H7 (cell line): ENCODE measurements at places on chromosomes 3 and 15.

- no peak for DNase-seq
Observed at GRCh38 chr3:171307046-171307585, 153.1 kb downstream of the TNIK start.

DNA sequence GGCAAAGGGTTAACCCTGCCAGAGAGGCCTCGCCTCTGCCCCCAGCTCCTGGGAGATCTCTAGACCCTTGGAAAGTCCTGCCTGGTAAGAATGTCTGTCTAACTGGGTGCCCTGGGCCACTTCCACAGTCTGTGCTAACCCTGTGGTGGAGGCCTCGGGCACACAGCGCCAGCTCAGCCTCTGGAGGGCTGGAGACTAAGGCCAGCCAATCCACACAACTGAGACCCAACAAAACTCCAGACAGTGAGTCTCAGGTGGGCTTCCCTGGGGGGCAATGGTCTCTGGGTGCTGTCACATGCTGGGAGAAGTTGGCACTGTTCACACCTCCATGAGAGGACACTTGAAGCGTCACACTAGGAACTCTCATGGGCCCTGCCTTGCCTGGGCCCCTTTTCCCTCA lies 19.5 kb downstream of the ZXDC start:
- no peak for DNase-seq

- DNase-seq: peak; percentile 80
Observed at GRCh38 chr3:129593595-129594339, 12.7 kb downstream of the PLXND1 start.

- DNase-seq: no peak
Observed at GRCh38 chr3:164479406-164479805, 598.9 kb downstream of the SI start.

DNA sequence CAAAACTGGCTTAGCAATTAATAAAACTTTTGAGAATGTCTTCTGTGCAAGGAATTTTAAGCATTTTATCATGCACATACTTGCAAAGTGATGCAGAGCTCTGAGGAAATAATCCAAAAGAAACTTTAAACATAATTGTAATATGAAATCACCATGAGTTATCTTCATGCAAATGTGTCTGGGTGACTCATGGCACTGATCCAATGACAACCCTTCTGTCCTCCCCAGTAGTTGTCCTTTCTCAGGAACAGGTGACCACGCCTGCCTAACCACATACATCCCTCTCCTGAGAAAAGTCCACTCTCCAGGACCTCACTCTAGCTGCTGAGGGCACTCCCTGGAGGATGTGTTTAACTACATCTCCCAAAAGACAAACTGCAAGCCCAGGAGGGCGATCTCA lies 530.6 kb upstream of the IL12A start:
- peak; percentile 5 for DNase-seq

GRCh38 chr3:182795389-182795782 lies 2.1 kb downstream of the ATP11B start:
- no peak for DNase-seq

DNA sequence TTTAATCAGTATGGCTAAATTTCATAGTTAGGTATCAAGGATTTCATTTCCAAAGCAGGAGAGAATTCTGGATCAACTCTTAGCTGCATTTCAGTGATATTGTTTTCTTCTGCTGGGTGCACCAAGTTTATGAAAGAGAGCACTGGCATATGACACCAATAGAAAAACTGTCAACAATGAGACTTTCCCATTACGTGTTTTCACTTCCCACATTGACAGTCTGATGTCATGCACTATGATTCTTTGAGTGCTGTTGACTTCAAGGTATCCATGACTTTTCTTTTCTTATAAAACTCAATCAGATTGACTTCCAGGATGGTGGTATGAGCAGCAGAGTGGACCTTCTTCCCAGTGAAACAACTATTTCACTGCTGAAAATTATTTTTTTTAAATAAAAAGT lies 476.1 kb downstream of the EDEM1 start:
- no peak for DNase-seq

DNA sequence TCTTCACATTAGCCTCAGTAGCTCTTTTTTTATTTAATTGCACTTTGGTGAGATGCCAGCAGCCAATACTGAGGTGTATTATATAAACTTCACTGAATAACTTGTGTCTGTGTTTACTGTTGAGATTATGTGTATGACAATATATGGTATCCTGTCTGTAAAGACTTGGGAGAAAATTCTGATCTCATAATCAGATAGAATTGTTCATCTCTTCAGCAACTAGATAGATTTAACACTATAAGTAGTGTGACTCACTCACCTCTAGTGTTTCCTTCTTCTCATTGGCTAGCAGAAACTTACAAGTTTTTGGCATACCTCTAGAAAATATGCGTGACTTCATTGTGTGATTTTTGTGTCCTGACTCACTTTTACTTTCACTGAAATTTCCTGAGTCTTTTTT lies 67.6 kb upstream of the TGFBR2 start:
- DNase-seq: no peak

- no peak for DNase-seq
Observed at GRCh38 chr15:58980351-58980939, 7.0 kb upstream of the RNF111 start.

- no peak for DNase-seq
Observed at GRCh38 chr3:179113903-179114302, 34.3 kb upstream of the PIK3CA start.

- DNase-seq: no peak
Observed at GRCh38 chr3:169041677-169042171, 621.8 kb downstream of the MECOM start.

DNA sequence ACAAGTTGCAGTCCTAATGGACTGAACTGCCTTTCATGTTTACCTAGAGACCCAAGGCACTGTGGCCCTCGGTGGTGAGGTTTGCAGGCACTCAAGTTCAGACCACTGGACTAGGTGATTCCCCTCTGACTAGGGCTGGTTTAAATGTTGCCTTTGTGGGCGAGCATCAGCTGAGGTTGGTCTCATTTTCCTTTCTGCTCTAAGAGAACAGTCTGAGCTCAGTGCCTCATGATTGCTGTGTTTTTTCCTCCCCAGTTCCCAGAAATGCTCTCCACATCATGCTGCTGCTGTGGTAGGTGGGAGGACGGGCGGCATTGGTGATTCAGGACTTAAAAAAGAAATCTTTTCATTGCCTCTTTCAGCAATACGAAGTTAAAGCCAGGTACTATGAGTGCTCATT lies 237.2 kb downstream of the MBNL1 start:
- DNase-seq: no peak

GRCh38 chr15:39854161-39854560 lies 65.9 kb downstream of the GPR176 start:
- DNase-seq: no peak

GRCh38 chr15:71698030-71698429 lies 112.3 kb upstream of the NR2E3 start:
- no peak for DNase-seq

DNA sequence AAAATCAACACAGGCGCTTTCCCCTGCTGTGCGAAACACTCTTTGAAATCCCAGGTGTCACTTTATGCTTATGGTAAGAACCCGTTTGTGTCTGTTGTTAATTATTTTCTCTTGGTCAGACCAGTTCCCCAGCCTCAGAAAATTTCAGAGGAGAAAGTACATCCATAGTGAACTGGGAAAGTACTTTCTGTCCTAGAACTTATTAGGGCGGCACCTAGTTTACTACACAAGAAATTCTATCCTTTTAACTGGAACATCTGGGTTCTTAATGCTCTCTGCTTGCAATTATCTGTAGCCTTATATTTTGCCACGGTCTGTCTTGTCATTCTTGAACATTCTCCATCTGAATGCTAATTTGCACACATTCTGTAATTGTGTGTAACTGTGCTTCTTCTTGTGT lies 215.0 kb downstream of the PTPRG start:
- no peak for DNase-seq

- no peak for DNase-seq
Observed at GRCh38 chr15:67641453-67641852, 99.0 kb downstream of the MAP2K5 start.

DNA sequence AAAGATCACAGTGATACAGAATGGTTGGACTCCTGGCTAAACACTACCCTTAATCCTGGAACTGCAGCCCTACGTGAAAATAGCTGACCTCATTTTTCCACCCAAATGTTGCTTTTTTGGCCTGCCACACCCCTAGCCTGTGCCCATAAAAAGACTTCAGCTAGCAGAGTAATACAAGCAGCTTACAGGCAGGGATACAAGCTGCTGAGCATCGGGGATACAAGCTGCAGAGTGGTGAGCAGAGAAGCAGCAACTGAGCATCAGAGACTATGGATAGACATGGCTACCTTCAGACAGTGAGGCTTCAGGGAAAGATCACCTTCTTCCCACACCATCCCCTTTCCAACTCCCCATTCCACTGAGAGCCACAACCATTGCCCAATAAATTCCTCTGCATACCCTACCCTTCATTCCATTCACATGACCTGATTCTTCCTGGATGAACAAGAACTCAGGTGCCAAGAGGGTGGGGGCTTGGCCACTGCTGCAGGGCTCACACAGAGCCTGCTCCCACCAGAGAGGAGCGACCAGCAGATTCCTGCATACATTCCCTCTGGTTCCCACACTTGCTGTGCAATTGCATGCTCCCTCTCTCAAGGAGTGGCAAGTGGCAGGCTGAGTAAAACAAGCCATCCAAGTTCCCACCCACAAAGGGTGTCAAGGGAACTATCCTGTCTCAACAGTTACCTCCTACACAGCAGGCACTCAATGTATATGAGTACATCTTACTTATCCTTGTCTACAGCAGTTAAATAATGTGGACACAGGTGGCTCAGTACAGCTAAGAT lies 217.5 kb downstream of the ALCAM start:
- no peak for DNase-seq

GRCh38 chr3:18344306-18345014 lies 80.7 kb downstream of the SATB1 start:
- DNase-seq: peak; percentile 24

DNA sequence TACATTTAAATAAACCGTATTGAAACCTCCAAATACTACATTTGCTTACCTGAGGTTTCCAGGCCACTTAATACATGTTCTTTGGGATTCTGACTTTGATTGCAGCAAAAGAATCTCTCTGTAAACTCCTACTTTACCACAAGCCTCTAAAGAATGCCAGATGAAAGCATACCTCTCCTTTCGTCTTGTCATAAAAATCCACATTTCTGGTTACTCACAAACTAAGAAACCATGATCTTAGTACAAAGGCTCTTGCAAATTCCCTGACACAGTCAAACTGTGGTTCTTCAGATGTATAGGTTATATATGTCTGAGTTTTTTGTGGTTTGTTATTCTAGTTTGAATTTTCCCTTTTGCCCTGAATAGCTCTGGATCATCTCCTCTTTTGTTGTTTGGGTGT lies 188.4 kb downstream of the RAP2B start:
- no peak for DNase-seq

DNA sequence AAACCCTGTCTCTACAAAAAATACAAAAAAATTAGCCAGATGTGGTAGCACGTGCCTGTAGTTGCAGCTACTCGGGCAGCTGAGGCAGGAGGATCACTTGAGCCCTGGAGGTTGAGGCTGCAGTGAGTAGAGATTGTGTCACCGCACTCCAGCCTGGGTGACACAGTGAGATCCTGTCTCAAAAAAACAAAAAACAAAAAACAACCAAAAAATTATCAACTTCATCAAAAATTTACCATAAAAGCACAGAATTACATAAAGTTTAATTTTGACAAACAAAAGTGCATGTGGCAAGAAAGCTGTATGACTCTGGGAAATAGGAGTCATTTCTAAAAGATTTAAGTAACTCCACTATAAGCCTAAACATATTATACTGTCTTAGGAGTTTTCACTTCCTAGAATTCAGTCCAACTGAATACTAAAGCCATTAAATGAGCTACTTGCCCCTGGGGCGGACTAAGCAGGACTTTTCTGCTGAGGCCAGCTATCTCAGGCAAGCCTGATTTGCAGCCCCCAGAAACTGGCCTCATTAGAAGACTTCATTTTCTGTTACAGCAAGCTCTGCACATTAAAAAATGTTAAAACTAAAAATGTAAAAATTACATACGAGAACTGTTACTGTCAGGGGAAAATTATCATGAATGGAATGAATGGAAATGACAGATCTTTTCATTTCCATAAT lies 23.0 kb downstream of the HSPBAP1 start:
- no peak for DNase-seq

- no peak for DNase-seq
Observed at GRCh38 chr3:39961230-39961629, 151.8 kb downstream of the MYRIP start.

DNA sequence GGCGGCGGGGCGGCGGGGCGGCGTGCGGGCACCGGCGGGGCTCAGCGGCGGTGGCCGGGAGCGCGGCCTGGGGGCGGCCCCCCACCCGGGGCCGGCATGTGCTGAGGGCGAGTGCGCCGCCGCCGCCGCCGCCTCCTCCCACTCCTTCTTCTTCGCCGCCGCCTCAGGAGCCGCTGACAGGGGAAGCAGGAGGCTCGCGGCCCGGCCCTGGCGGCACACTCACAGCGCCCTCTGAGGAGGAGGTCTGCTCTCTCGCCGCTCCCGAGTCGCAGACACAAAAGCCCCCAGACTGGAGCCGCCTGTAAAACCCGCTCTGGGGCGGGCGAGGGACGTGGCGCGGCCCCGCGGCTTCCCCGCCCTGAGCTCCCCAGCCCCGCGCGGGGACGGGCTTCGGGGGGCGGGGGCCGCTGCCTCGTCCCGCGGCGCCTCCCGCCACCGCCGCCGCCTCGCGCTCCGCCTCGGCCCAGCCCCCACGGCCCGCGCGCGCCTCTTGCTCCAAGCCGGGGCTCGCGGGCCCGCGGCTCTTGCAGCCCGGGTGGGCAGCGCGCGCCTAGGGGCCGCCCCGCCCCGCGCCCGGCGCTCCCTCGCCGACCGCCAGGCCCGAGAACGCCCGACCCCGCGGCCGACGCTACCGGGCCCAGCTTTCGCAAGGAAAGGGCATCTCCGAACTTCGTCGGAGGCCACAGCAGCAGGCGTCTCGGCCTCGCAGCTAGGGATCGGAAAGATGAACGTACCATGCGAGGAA lies at the start of gene PYGO1:
Gene PYGO1, minus strand, starts transcription at position 276 of the 745 bp plus-strand sequence. CDS start 462 bp downstream, outside the sequence.
- DNase-seq: peak; percentile 88
